ENCODE measurements at places on chromosomes 7 and 10. TPM values are rescaled to one million over a fixed set of nuclear protein-coding genes. Genes with fewer than 3 reads are reported as not detected.

DNA sequence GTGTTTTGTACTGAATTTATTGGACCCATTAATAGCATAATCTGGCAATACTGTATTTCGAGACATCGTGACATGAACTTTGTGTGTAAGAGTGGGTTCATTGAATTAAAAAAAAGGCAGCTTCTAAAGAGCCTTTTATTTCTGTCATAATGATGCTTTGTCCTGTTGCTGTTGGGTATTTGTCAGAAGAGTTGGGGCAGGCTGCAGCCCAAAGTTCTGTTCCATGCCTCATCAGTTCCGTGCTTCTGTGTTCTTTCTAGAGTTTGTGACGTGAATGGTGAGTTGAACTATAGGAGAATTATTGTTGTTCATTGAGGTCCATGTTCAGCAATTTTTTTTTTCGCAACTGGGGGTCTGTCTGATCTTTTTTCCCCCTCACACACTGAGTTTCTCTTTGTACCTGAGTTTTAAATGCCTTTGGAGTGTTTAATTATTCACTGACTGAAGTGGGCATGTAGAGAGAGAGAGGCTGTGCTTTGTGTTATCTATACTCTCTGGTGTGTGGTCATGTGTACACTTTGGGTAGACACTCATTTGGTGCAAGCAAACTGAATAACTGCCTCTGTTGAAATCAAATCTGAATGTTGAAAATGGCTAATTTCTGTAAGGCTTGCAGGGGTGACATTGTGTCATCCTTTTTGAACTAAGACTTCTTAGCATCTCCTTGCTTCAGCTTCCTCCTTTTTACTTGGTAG, 69.8 kb downstream of the ADD3 start:
- no peak for DNase-seq

DNA sequence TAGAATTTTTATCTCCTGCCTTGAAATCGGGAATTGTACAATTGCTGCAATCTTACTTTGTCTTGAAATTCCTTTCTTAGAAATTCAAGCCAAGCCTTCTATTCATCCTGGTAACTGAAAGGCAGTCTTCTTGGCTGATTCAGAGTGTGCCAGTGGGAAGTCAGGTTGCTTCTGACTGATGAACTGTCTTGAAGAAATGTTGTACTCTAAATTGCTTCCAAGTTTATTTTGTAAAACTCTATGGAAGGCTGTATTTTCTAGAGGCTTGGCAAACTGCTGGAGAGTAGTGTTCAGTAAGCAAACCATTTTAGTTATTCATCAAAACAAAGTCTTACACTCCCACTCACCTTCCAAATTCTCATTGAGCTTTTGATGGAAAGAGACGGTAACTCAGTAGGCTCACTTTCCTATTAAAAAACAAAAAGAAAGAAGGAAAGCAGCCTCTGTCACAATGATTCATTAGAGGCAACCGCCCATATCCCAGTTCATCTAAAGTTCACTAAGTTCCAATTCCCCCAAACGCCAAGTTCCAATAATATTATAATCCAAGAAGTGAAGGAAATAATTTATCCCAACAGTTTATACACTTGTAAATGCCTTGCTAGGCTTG, 187.9 kb upstream of the MALRD1 start:
- DNase-seq = no peak

GRCh38 chr10:88440541-88440940, 142.6 kb downstream of the RNLS start:
- DNase-seq = no peak

CADPS2 gene
- total RNA-seq = 5.9 TPM

CELF2 gene
- 8.5 TPM for total RNA-seq

AOC1 gene
- total RNA-seq = not detected

POU6F2 gene
- 0.90 TPM for total RNA-seq
